ENCODE measurements at places on chromosomes 6 and 20.

DNA sequence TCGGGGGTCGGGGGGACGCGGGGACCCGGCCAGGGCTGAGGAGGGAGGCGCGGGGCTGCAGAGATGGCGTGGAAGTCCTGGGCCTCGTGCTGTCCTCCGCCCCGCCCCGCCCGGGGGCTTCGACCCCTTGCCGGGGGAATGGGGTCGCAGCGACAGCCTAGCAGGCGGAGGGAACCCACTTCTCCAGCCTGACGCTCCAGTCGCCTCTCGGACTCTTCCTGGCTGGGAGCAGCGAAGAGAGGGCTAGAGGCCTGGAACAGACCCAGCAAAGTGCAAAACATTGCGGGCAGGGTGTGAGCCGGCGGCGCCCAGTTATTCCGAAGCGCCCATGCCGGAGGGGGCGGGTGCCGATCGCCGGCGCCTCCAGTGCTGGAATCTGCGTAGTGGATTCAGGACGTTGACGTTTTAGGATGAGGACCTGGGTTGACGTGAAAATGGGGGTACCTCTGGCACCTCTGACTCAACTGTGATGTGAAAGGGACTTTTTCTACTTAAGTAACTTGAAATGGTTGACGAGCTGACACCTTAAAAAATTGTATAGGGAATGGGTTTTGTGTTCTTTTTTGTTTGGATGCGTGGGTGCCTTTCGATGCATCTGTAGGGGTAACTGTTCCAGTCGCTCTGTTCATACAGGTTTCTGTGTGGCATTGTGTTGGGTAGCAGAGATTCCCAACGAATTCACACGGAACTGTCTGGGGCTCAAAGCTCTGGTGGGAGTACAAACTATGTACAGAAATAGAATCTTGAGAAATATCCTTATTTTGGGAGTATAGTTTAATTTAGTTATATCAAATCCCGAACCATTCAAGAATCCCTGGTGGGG, 1.4 kb downstream of the SLC35F1 start:
- DNase-seq, result no peak

- no peak for DNase-seq
These were observed 26.1 kb upstream of the KCNQ5 start for GRCh38 chr6:72595812-72596211.

GRCh38 chr6:20483887-20484497, 50.3 kb upstream of the CDKAL1 start:
- DNase-seq, result no peak

DNA sequence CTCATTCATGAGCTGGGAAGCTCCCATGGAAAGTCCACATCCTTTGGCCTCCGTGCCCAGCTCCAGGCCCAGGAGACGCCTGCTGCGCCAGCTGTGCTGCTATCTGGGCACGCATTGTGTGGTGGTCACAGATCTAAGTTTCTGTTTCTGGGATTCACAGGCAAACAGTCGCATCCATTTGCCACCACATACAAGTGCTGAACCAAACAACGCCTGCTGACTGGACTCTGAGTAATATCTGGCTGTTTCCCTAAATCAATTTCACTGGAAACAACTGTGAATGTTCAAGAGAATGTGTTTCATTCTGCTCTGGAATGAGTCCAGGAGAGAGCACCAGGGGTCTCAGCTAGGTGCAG, 45.5 kb downstream of the IRF4 start:
- no peak for DNase-seq

DNA sequence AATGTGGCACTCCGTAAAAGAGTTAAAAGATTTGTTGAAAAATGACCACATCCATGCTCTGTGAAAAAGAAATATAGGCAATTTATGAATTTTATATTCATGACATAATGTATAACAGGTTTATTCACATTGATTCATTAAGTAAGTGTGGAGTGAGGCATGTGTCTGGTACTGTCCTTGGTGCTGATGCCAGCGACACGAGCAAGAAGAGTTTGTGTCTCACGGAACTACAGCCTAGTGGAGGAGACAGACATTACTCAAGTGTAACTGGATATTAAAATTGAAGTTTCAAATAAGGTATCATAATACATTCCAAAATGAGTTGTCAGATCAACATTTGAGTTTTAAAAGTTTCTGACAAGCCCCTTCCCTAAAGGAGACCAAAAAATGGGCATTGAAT, 158.2 kb upstream of the PRND start:
- DNase-seq, result no peak

GRCh38 chr6:75113446-75113845, 92.4 kb downstream of the COL12A1 start:
- DNase-seq, result no peak

DNA sequence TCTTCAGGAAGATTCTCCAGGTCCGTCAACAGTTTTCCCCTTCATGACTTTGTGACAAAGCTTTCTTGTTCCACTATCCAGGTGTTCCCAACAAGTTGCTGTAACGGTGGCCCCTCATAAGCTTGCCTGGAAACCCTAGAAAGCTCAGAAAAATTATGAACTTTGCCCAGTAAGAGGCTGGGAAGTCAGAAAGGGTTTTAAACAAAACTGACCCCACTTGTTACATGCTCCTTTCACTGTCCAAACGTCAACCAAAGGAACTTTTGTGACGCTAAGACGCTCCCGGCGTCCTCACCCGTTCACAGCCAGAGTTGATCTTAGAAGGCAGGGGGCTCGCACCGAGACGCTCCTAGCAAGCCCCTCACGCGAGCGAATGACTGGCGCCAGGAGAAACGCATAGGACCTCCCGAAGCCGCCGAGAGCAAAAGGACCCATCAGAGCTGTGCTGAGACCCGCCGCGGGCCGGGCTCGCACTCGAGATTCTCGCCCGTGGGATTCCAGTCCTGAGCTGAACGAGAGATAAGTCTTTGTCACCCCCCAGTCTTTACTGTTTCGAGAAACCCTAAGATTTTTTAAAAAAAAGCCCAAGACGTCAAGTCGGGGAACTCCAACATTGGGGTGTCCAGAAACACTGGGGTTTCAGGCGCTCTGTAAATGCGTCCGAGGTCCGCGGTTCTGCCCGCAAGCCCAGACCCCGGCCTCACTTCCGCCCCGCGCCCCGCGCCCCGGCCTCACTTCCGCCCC, 544 bp upstream of the ACAT2 start:
- peak; percentile 73 for DNase-seq

Data from bone marrow (tissue), 2 donors.